ENCODE measurements at places on chromosomes 12 and 14.

DNA sequence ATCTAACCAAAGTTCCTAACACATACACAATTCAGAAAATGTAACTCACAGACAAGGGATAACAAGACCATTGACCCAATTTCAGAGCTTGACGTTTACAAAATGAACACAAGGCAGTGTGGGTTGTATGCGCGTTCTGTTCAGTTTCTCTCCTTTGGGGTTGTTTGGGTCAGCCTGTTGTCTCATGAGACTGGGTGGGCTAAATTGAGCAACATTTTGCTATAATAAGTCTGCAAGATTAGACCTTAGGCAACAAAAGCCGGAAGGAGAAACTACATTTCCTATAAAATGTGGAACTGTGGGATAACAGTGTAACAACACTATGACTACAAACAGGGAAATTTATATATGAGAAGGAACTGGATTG, 18.8 kb upstream of the LTA4H start:
- DNase-seq: no peak

GRCh38 chr14:84877061-84877460, 652.9 kb upstream of the FLRT2 start:
- no peak for DNase-seq

DNA sequence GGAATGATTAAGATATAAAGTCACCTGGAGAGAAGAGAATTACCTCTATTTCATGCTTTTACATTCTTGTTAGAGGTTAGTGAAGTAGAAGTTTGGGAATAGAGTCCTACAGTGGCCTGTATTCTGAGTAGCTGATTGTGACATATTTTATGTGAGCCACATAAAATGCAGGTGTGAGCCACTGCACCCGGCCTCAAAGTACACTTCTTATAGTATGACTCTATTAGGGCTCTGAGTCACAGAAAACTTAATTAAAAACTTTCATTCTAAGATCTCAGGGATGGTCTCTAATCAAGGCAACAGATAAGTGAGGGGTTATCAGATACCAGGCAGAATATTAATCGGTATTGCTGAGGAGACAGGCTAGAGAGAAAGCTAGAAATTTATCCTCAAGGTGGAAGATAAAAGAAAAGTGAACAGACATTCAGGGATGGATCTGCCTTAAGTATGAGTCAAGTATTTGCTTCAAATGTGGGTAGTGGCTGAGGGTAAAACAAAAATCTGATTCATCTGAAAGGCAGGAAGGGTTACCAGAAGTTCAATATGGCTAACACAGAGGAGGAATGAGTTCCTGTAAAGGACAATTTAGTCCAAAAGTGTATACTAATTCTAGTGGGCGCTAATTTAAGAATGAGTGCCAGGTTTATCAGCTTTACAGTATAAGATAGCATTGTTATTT, 5.5 kb upstream of the G2E3 start:
- DNase-seq: no peak

DNA sequence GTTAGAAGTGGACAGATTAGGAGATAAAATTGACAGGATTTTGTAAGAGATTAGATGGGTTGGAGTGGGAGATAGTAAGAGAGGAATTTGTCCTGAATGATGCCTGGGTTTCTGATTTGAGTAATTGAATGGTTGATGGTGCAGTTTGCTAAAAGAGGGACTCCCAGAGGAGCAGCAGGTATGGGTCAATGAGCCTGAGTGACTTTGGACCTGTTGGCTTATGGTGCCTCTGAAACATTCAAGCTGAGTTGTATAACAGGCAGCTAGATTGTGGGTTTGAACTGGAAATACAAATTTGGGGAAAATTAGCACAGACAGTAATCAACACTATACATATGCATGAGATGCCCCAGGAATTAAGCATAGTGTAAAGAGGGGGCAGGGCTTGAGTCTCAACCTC, 16.7 kb upstream of the SYNDIG1L start:
- DNase-seq: no peak

DNA sequence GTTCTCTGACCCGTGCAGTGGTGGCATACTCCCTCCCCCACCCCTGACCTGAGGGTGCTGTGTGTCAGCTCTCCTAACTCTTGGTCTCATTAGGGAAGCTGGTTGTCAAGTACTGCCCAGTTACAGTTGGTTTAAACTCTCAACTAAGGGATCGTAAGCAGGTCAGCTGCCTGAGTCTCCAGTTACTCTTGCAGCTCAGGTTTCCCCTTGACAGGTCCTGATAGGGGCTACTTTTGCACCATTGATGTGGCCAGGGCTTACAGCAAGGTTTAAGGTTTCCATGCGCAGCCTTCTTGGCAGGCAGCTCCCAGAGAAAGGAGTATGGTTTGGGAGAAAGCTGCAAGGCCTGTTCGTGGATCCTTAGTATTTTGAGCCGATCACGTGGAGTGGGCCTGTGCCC, 74.5 kb downstream of the ETV6 start:
- no peak for DNase-seq

- no peak for DNase-seq
These were observed 210.6 kb downstream of the ADGRD1 start for GRCh38 chr12:131164096-131164872.

DNA sequence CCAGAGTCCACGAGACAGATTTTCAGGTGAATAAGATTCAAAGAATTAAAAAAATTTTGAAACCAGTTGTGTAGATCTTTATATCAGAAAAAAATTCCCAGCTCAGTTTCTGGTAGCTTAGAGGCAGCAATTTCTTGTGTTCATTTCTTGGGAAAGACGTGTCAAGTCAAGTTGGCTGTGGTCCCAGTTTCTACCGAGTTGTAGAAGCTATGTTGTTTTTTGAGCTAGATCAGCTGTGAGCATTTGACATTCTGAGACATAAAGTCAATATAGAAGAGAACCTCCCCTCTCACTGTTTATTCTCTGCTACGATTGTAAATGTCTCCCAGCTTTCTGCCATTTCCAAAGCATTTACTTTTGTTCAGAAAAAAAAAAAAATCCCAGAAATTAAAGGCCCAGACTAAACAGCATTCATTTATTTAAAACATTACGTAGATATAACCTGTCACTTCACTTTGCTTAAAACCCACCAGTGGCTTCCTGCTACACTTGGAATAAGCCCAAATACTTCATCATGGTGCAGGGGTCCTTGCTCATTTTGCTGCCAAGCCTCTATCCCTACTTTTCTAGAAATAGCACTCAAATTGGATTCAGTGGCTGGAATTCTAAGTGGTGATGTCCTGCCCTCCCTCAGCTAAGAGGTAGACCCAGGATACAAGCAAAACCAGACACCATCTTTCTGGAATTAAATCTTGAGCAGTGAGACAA, 20.6 kb upstream of the PYGL start:
- no peak for DNase-seq

DNA sequence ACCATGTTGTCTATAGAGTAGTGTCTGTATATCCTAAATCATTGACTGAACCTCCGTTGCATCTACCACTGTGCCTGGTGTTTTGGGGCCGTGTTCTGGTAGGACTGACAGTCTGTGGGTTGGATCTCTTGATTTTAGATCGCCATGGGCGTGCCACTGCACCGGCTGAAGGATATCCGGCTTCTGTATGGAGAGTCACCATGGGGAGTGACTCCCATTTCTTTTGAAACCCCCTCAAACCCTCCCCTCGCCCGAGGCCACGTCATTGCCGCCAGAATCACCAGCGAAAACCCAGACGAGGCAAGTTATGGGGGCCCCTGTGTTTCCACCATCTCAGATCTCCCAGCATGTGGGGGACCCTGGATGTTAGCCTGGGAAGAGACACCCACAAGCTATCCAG, 69.1 kb downstream of the ACACB start:
- no peak for DNase-seq

DNA sequence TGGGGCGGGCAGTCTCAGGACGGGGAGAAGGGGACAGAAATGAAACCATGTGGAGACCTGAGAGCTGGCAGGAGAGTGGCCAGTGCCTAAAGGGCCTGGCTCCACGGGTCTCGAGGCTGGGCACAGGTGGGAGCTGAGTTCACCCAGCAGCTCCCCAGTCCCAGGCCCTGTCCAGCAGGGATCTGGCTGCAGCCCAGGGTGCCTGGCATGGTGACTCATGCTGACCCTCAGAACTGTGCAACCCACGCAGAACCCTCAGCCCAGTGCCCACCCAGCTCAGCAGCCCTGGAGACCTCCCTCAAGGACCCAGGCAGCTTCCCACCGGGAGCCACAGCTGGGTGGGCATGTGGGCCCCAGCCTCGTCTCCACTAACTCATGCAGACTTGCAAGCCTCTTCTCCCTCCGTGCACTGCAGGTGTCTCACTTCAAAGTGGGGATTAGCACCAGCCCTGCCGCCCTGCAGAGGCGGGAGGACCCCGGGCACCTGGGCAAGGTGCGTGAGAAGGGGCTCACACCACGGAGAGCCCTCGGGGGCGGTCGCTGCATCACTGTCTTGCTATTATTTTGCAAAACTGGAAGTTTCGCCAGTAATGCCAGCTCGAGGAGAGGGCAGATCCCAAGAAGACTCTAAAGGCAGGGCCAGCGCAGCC, 46.3 kb downstream of the CCNK start:
- DNase-seq: no peak

DNA sequence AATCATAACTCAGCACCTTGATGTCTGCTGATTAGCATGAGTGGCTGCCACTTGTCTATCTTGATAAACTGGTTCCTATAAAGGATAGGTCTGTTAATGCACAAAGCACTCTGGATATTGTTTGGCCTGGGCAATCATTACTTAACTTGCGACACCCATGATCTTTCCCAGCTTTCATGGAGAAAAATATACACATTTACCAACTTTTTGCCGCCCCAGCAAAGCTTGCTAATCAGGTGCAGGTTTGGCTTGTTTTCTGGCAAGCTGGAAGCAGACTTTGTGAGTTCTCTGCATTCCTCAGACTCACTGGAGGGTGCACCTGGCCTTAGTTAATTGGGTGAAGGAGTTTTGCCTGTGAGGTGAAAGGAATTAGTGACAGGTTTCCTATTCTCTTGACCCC, 1126.4 kb upstream of the FLRT2 start:
- no peak for DNase-seq

- no peak for DNase-seq
These were observed 106.9 kb downstream of the STXBP6 start for GRCh38 chr14:24943024-24943423.

- peak; percentile 27 for DNase-seq
These were observed 1.5 kb downstream of the CHD4 start for GRCh38 chr12:6605421-6606330.

- DNase-seq: no peak
These were observed 363.7 kb downstream of the SOX5 start for GRCh38 chr12:23585782-23586163.
